ENCODE measurements at places on chromosomes 11 and 22. TPM values are rescaled to one million over a fixed set of nuclear protein-coding genes. Genes with fewer than 3 reads are reported as not detected.

DNA sequence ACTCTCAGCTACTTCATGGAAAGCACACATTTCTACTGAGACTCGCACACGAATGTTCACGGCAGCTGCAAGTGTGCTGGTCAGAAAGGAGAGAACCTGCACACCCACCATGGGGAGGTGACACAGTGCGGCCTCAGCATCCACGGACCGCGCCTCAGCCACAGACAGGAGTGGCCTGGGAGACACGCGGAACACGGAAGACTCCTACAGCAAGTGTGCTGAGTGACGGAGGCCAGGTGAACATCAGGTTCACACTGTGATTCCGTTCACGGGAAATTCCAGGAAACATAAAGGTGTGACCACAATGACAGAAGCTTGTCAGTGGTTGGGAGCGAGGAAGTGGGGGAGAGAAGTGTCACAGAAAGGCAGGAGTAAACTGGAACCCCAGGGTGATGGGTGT is 13.3 kb upstream of the MOB2 start:
- no peak for DNase-seq
- no peak overlapping the region for H3K4me3 ChIP-seq
- H3K27ac ChIP-seq = no peak overlapping the region
- H3K4me1 ChIP-seq = no peaks in the 10 kb centered on the region

GRCh38 chr11:15967166-15967565 is 389.2 kb downstream of the SOX6 start:
- H3K4me1 ChIP-seq = no peaks in the 10 kb centered on the region
- H3K27ac ChIP-seq = no peak overlapping the region
- no peak for DNase-seq
- no peaks in the 10 kb centered on the region for H3K27me3 ChIP-seq
- H3K4me3 ChIP-seq = no peak overlapping the region

- no peak for DNase-seq
- no peaks in the 10 kb centered on the region for H3K36me3 ChIP-seq
- no peaks in the 10 kb centered on the region for H3K27me3 ChIP-seq
- peaks cover 34% of the 10 kb centered on the region for H3K4me1 ChIP-seq
These were observed 18.1 kb downstream of the DGCR2 start for GRCh38 chr22:19103880-19104821.

DNA sequence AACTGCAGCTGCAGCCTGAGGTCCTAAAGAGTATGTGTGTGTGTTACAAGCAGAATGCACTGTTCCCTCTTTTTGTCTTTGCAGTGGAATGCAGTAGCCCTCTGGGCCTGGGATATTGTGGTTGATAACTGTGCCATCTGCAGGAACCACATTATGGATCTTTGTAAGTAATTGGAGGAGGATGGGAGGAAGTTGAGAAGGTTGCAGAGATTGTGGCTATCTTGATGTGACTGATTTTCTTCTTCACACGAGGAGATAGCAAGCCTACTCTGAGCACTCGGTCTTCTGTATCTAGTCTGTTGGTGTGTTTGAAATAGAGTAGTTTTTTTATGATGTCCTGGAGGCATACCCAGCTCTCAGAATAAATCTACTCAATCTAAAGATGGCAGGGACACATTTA is 2.3 kb downstream of the RBX1 start:
- no peaks in the 10 kb centered on the region for H3K27me3 ChIP-seq
- peaks cover 20% of the 10 kb centered on the region for H3K4me1 ChIP-seq
- H3K36me3 ChIP-seq = peaks cover 9% of the 10 kb centered on the region
- no peak overlapping the region for H3K27ac ChIP-seq

GRCh38 chr11:20011307-20011951 is 148.8 kb downstream of the DBX1 start:
- no peak overlapping the region for H3K4me3 ChIP-seq
- no peaks in the 10 kb centered on the region for H3K36me3 ChIP-seq
- H3K27ac ChIP-seq = no peak overlapping the region
- no peaks in the 10 kb centered on the region for H3K27me3 ChIP-seq

- H3K36me3 ChIP-seq = no peaks in the 10 kb centered on the region
- no peak overlapping the region for H3K4me3 ChIP-seq
- H3K27ac ChIP-seq = no peak overlapping the region
These were observed 44.0 kb downstream of the KCNJ4 start for GRCh38 chr22:38411016-38411415.

GRCh38 chr11:128525411-128526243 is 61.7 kb downstream of the ETS1 start:
- peak overlapping the region; percentile 45 for H3K4me3 ChIP-seq
- DNase-seq = peak; percentile 51
- no peaks in the 10 kb centered on the region for H3K27me3 ChIP-seq
- H3K4me1 ChIP-seq = peaks cover 66% of the 10 kb centered on the region

DNA sequence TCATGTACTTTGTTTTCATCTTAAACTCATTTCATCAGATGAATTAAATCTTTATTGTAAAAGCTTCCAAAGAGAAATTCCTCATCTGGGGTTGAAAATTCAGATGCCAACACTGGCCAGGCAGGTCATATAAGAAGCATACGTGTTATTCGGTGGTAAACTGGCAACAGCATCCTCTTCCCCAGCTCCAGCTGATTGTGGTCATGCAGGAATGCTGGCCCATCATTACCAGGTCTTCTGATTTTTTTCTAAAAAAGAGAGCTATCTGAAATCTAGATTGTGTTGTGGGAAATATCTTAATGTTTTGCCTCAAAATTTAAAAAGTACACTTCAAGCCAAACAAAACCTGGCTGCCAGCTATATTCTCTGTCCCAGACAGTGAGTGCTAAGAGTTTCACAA is 53.6 kb downstream of the ARFGAP2 start:
- no peak overlapping the region for H3K4me3 ChIP-seq
- H3K27ac ChIP-seq = no peak overlapping the region
- H3K36me3 ChIP-seq = no peaks in the 10 kb centered on the region
- H3K4me1 ChIP-seq = no peaks in the 10 kb centered on the region
- no peak for DNase-seq

DNA sequence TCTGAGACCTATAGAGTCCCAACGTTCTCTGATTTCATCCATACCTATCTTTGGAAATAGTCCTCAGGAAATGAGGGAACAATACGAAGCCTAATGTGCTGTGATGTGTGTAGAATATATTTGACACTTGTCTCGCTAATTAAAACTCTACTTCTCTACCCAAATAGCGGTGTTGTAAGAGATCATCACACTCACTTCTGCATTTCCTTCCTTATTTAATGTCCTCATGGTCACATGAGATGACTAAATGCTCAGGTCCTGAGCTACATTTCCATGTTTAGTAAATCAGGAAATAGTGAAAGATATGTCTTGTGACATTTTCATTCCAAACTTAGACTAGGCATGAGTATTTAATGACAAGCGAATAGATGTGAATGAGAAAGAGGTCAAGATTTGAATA is 112.3 kb downstream of the MAML2 start:
- H3K4me3 ChIP-seq = no peak overlapping the region
- H3K27ac ChIP-seq = no peak overlapping the region
- no peak for DNase-seq
- no peaks in the 10 kb centered on the region for H3K27me3 ChIP-seq

- H3K4me3 ChIP-seq = peak overlapping the region; percentile 69
- H3K27me3 ChIP-seq = no peaks in the 10 kb centered on the region
- DNase-seq = no peak
- peak overlapping the region; percentile 69 for H3K27ac ChIP-seq
These were observed 962 bp downstream of the SIRT3 start for GRCh38 chr11:235180-235579.

DNA sequence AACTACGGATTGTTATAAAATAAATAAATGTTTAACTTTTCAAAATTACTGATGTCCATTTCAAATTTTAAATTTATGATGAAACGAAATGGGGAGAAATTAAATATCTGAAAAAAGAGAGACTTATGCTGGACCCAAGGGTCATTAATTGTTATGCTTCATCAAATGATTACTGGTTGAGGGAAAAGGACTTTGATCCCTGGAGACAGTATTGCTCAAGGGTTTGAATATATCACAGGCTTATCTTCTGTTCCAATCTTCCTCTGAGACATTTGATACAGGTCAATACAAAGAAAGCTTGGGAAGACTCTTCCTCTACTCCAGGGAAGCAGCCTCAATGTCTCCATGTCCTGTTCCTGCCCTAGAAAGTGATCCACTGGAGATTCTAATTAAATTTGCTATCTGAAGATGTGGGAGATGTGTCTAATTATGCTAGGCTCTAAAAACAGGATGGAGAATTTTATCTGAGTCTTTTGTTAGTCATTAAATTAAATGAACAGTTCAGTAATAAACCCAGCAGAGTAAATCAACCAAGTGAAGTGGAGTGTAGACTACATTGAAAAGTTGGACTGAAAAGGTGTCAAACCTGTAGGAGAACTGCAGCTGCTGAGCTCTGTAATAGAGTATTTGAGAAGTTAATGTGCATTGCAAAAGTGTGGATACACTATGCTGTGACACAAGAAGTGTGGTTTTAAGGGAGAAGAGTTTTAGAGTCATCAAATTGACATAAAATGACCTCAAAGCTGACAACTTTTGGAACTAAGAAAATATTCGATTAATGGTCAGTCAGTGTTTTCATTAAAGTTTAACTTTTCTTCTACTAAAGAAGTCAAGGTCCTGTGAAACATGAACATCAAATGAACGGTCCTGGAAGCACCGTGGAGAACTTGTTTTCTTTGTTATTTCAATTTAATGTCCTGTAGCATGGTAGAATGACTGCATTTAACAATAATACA is 623.7 kb upstream of the CCDC90B start:
- H3K4me3 ChIP-seq = no peak overlapping the region
- H3K36me3 ChIP-seq = no peaks in the 10 kb centered on the region
- H3K27ac ChIP-seq = no peak overlapping the region
- no peak for DNase-seq

DNA sequence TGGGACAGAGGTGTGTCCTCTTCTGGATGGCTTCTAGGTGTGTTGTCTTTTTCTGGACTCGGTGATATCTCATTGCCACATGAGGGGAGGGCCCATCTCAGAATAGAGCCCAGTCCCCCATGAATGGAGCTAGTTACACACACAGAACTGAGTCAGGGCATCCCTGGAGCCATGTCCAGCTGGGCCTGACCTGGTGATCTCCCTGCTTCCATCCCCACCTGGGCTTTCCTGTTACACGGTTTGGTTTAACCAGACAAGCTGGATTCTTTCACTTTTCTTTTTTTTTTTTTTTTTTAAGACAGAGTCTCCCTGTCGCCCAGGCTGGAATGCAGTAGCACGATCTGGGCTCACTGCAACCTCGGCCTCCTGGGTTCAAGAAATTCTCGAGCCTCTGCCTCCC is 6.1 kb upstream of the A4GALT start:
- H3K4me1 ChIP-seq = no peaks in the 10 kb centered on the region
- no peaks in the 10 kb centered on the region for H3K27me3 ChIP-seq
- H3K27ac ChIP-seq = no peak overlapping the region
- no peaks in the 10 kb centered on the region for H3K36me3 ChIP-seq

- no peaks in the 10 kb centered on the region for H3K36me3 ChIP-seq
- H3K4me3 ChIP-seq = no peak overlapping the region
- H3K27me3 ChIP-seq = no peaks in the 10 kb centered on the region
- no peak for DNase-seq
These were observed 136.4 kb downstream of the BUD13 start for GRCh38 chr11:116636341-116636929.

DNA sequence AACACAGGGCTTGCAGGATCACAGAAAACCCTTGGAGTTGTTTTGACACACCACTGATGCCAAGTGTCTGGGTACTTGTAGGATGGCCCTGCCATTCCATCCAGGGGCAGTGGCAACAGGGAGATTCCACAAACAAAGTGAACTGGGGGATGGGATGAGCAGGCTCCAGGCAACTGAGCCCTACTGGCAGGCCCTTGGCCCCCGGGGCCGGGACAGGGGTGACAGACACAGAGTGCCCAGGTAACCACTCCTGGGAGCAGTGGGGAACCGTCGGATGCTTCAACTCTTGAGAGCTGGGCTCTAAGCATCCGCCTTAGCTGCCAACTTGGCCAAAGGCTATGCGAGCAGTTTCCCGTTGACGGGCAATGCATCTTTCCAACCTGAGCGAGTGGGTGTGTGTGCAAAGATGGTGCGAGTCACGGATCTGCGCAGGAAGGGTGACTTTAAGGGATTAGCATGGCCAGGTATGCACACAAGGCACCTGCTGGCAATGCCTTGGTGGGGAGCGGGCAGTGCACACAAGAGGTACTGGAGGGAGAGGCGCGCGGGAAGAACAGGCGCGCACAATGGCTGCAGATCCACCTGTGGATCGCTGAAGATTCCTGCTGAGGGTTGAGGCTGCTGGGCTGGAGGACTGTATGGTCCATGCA is 83.1 kb upstream of the PRODH start:
- H3K36me3 ChIP-seq = no peaks in the 10 kb centered on the region
- no peaks in the 10 kb centered on the region for H3K4me1 ChIP-seq
- no peak overlapping the region for H3K27ac ChIP-seq
- H3K27me3 ChIP-seq = peaks cover 27% of the 10 kb centered on the region
- H3K4me3 ChIP-seq = no peak overlapping the region
- DNase-seq = no peak

DNA sequence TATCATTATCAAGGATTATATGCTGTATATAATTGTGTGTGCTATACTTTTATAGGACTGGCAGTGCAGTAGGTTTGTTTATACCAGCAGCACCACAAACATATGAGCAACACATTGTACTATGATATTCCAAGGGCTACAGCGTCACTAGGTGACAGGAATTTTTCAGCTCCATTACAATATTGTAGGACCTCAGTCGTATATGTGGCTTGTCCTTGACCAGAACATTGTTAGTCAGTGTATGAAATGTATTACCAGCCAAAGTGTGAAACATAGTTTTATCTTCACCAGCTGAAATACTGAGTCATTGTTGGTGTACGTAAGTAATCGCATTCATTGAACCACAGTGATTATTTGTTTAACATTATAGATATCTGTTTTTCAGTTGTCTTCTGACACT is 20.4 kb downstream of the JHY start:
- no peaks in the 10 kb centered on the region for H3K4me1 ChIP-seq
- no peak overlapping the region for H3K4me3 ChIP-seq
- H3K27ac ChIP-seq = no peak overlapping the region
- no peaks in the 10 kb centered on the region for H3K27me3 ChIP-seq

- H3K36me3 ChIP-seq = no peaks in the 10 kb centered on the region
- no peaks in the 10 kb centered on the region for H3K27me3 ChIP-seq
- no peaks in the 10 kb centered on the region for H3K4me1 ChIP-seq
- H3K4me3 ChIP-seq = no peak overlapping the region
These were observed 52.0 kb downstream of the ARFGAP2 start for GRCh38 chr11:47124675-47125074.

DNA sequence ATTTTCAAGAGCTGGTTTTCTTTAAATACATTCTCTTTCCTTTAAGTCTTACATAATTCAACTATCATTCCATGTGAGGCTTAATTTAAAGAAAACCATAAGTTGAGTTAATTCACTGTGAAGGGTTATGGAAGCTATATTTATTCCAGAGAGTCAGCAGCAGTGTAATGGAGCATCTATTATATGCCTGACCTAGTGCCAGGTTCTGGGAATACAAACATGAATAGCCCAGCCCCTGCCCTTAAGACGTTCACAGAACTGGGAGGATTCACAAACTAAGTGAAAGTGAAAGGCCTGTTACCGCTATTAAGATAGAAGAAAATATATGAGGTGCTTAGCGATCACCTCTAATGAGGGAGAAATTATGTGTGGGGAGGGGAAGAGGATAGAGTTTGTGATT is 408.9 kb upstream of the CCDC90B start:
- no peaks in the 10 kb centered on the region for H3K4me1 ChIP-seq
- no peak overlapping the region for H3K4me3 ChIP-seq
- no peak overlapping the region for H3K27ac ChIP-seq
- H3K27me3 ChIP-seq = no peaks in the 10 kb centered on the region
- no peaks in the 10 kb centered on the region for H3K36me3 ChIP-seq

The LDHAL6A gene
- total RNA-seq = not detected

The CRYBB2 gene
- not detected for total RNA-seq

The GRAP2 gene
- 41.8 TPM for total RNA-seq

The DBX1 gene
- not detected for total RNA-seq

The SMIM35 gene
- total RNA-seq = 0.40 TPM

The KCNJ1 gene
- total RNA-seq = not detected

The OR5B21 gene
- 0.55 TPM for total RNA-seq

The KLHL35 gene
- total RNA-seq = 0.83 TPM

The CASP1 gene
- total RNA-seq = 30.0 TPM

The SMPD1 gene
- total RNA-seq = 30.9 TPM

The FAM227A gene
- 0.75 TPM for total RNA-seq

Measured in CD8-positive, alpha-beta memory T cell (primary cell).